ENCODE measurements at places on chromosomes 3 and 15.

GRCh38 chr3:24062916-24063315, 117.8 kb downstream of the NR1D2 start:
- DNase-seq, result no peak

GRCh38 chr3:197028728-197029510, 698 bp downstream of the MELTF start:
- no peak for DNase-seq

- peak; percentile 66 for DNase-seq
Observed at GRCh38 chr3:177345049-177345972, 148.0 kb upstream of the TBL1XR1 start.

GRCh38 chr15:43518197-43518761, 871 bp downstream of the MAP1A start:
- peak; percentile 16 for DNase-seq

DNA sequence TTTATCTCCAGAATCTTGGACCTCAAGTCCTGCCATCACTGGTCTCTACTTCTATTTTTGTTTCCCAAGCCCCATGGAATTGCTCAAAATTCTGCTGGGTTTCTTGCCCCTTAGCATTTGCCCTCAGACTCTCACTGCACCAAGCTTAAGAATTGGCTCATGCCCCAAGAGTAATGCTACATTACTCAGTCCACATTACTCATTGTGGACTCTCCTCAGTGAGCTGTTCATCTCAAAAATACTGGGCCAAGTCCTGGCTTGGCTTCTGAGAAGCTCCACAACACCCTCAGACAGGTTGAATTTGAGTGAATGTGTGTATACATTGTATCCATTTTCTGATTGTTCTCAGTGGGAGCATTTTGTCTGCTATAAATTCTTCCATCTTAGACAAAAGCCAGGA, 364.4 kb upstream of the ARHGEF26 start:
- no peak for DNase-seq

- no peak for DNase-seq
Observed at GRCh38 chr3:49371946-49372345, 13.8 kb upstream of the GPX1 start.

GRCh38 chr15:90991587-90992285, 2.6 kb downstream of the PRC1 start:
- DNase-seq, result no peak

GRCh38 chr3:67076607-67077006, 78.5 kb downstream of the KBTBD8 start:
- no peak for DNase-seq

- no peak for DNase-seq
Observed at GRCh38 chr15:59936741-59937140, 67.4 kb upstream of the FOXB1 start.

DNA sequence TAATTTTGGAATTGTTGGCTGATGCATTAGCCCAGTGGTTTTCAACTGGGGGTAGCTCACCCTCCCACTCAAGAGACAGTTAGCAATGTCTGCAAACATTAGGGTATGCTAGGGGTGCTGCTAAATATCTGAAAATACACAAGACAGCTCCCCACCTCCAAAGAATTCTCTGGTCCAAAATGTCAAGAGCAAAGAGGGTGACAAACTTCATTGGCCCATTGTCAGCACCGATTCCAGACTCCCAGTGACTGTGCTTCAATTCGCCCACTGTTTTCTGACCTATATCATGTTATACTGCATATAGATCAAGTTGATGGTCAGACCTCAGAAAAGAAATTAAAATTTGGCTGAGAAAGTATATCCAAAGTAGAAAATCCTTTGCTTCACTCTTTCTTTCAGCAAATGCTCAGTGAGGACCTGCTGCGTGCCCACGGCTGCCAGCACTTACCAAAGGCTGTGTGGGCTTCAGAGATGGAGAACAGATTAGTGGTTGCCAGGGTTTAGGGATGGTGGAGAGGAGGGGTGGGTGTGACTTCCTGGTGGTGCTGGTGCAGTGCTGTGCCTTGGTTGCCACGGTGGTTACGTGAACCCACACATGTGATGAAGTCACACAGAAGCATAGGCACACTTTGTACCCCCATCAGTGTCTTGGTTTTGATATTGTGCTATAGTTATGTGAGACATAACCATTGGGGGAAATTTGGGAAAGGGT, 204.0 kb downstream of the PLCL2 start:
- DNase-seq, result peak; percentile 14

DNA sequence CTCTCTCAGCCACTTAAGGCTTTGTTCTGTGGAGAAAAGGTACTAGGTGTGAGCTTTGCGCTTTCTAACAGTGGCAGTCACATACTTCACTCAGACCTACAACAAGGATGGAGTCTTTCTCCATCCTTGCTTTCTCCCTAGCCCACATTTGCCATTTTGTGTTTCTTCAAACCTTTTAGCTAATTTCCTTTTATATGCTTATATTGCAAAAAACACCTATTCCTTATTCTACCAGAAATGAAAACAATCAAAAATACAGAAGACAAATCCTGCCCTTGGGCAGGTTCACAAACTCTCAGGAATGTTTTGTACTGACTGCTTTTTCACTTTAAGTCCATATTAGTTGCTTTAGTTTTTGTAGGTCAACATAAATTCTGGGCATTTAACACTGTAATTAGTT, 914.2 kb downstream of the SQOR start:
- DNase-seq, result no peak
